NCI-H2029 (cell line): ENCODE measurements at places on chromosomes 2 and 18.

GRCh38 chr2:204298404-204298803, 246.9 kb upstream of the PARD3B start:
- DNase-seq, result no peak

GRCh38 chr2:144459937-144460336, 60.0 kb downstream of the ZEB2 start:
- DNase-seq, result no peak

GRCh38 chr2:173235947-173236803, 118.5 kb upstream of the CDCA7 start:
- DNase-seq, result no peak

DNA sequence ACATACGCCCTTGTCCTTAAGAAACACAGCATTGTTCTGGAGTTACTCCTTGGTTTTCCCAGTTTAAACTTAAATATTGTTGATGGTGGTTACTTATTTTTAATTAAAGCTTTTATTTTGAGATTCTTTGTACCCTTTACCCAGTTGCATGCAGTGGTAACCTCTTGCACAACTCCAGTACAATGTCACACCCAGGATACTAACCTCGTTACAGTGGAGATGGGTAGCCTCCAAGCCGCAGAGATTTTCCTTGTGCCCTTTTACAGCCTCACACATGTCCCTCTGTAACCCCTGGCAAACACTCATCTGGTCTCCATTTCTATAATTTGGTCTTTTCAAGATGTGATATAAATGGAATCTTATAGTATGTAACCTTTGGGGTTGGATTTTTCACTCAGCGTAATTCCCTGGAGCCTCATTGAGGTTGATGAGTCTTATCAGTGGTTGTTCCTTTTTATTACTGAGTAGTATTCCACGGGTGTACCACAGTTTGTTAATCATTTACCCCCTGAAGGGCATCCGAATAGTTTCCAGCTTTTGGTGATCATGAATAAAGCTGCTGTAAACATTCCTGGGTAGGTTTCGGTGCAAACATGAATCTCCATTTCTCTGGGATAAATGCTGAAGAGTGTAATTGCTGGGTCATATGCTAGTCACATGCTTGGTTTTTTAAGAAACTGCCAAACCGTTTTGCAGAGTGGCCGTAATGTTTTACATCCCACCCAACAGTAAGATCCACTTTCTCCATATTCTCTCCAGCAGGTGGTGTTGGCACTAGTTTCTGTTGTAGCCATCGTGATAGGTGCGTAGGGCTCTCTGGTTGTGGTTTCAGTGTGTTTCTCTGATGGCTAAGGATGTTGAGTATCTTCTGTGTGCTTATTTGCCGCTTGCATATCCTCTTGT, 68.6 kb downstream of the DGKD start:
- no peak for DNase-seq

DNA sequence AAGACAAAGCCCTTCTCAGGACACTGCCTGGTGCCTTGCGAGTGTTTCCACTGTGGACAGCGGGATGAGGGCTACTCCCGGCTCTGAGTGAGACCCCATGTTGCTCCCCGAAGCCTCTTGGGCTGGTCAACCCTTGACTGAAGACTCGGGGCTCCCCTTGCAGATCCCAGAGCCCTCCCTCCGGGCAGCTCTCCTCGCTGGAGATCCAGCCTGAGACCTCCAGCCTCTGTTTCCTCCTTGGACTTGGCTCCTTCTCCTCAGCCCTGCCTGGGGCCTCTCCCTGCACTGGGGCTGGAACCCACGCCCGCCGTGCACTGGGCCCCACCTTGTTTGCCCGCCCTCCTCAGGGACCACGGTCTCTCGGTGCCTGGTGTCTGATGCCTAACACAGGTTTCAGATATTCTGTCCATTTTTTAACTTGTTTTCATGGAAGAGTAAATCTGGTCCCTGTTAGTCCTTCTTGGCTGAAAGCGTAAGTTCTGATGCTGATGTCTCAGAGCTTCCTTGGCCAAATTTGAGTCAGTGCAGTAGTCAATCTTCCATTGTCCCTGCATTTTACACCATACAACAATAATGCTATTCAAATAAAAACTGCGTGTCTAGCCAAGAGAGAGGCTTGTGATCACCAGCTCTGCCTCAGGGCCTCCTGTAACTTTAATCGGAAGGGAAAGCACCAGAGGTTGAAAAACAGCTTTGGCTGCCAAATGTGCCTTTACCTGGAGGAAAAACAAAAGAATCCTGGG, 139.3 kb upstream of the CTDP1 start:
- DNase-seq, result no peak

GRCh38 chr18:9494778-9495331, 19.5 kb downstream of the RALBP1 start:
- DNase-seq, result no peak

GRCh38 chr18:58316396-58317342, 272.6 kb downstream of the NEDD4L start:
- DNase-seq, result no peak

- no peak for DNase-seq
Measured at GRCh38 chr2:234487356-234487755, 9.5 kb downstream of the ARL4C start.

GRCh38 chr2:129565551-129566109, 413.8 kb upstream of the RAB6C start:
- DNase-seq, result no peak

GRCh38 chr2:98496750-98497493, 52.3 kb downstream of the INPP4A start:
- DNase-seq, result no peak

- peak; percentile 52 for DNase-seq
Measured at GRCh38 chr2:130744287-130745117, 10.8 kb upstream of the AMER3 start.

- DNase-seq, result peak; percentile 66
Measured at GRCh38 chr2:176178038-176178756, 10.3 kb upstream of the HOXD1 start.

GRCh38 chr18:6521803-6522418, 107.2 kb upstream of the L3MBTL4 start:
- DNase-seq, result no peak

DNA sequence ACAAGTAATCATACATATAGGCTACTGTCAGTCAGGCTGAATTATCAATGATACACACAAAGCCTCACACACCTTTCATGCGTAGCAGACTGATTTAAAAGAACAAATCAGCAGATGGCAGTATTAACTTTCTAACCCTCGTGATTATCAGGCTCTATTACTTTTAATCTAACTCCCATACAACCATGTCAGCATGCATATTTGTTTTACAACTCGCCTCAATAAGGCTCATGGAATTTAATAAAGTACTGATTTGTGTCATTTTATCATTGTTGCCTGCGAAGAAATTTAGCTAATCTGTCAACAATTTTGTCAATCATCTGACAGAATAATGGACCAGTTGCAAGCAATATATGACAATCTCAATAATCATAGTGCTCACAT, 82.8 kb downstream of the SLC25A12 start:
- no peak for DNase-seq

DNA sequence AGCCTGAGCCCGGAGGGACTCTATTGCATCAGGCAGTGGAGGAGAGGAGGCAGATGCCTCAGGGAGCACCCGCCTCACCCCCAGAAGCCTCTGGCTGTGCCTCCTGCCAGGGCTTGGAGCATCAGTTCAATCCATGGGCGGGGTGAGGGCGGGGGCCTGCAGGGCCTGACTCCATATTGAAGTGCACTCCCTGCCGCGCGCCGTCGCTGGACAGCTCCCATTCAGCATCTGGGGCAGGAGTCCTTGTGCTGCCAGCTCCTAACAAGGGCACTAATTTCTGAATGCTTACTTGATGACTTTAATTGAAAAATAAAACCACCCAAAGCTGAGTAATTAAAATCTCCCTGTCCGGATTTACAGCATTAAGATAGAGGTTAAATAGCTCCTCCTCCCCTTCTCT, 23.8 kb downstream of the C1QL2 start:
- DNase-seq, result no peak

GRCh38 chr18:2104620-2105462, 466.5 kb downstream of the METTL4 start:
- DNase-seq, result no peak

GRCh38 chr2:23828986-23829385, 97.9 kb downstream of the ATAD2B start:
- no peak for DNase-seq

DNA sequence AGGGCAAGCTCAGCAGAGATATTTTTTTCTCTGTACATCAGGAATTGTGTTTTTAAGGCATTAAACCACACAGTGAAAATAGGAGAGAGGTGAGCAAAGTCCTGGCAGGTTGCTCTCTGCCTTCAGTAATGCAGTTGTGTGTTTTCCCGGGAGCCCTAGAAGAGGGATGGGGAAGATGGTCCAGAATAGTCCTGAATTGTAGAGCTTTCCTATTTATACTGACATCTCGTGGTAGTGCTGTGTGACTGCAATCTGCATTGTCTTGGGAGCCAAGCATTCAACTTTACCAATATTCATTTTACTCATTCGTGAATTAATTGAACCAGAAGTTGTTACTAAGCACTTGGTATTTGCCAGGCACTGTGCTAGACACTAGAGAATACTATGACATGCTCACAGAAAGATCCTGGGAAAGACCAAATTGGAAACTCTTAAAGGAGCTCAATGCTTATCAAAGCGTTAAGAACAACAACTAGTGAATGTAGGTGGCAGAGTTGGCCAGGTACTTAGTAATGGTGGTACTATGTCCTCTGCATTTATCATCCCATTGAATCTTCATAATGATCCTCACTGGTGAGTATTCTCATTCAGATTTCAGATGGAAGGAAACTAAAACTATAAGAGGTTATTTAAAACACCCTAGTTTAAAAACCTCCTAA, 214.6 kb downstream of the TRIB2 start:
- peak; percentile 29 for DNase-seq

- DNase-seq, result no peak
Measured at GRCh38 chr18:39627936-39628335, 2062.3 kb upstream of the CELF4 start.

DNA sequence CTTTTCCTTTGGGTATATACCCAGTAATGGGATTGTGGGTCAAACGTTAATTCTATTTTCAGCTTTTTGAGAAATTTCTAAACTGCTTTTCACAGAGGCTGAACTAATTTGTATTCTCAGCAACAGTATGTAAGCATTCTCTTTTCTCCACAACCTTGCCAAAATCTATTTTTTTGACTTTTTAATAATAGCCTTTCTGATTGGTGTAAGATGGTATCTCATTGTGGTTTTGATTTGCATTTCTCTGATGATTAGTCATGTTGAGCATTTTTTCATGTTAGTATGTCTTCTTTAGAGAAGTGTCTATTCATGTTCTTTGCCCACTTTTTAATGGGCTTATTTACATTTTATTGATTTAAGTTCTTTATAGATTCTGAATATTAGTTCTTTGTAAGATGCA, 145.5 kb downstream of the TRABD2A start:
- DNase-seq, result no peak

GRCh38 chr2:118665784-118666529, 181.5 kb downstream of the EN1 start:
- DNase-seq, result no peak

DNA sequence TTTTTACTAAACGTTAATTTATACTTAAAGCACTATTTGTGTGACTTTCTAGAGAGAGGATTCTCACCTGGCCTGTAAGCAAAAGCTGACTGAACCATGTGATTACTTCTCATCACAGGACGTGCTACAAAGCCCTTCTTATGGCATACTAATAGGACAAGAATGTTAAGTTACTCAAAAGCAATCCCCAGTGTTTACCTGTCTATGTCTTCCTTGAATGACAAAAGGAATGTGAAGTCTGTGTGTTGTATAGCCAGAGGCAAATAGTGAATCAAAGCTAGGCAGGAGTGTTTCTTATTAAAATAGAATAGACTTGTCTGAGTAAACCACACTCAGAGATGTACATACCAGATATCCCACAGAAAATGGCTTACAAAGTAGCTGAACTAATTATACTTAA, 1465.5 kb downstream of the SUCLG1 start:
- no peak for DNase-seq

- peak; percentile 15 for DNase-seq
Measured at GRCh38 chr2:28955467-28955866, 25.6 kb upstream of the TOGARAM2 start.

GRCh38 chr18:39661856-39662366, 2096.3 kb upstream of the CELF4 start:
- DNase-seq, result no peak

DNA sequence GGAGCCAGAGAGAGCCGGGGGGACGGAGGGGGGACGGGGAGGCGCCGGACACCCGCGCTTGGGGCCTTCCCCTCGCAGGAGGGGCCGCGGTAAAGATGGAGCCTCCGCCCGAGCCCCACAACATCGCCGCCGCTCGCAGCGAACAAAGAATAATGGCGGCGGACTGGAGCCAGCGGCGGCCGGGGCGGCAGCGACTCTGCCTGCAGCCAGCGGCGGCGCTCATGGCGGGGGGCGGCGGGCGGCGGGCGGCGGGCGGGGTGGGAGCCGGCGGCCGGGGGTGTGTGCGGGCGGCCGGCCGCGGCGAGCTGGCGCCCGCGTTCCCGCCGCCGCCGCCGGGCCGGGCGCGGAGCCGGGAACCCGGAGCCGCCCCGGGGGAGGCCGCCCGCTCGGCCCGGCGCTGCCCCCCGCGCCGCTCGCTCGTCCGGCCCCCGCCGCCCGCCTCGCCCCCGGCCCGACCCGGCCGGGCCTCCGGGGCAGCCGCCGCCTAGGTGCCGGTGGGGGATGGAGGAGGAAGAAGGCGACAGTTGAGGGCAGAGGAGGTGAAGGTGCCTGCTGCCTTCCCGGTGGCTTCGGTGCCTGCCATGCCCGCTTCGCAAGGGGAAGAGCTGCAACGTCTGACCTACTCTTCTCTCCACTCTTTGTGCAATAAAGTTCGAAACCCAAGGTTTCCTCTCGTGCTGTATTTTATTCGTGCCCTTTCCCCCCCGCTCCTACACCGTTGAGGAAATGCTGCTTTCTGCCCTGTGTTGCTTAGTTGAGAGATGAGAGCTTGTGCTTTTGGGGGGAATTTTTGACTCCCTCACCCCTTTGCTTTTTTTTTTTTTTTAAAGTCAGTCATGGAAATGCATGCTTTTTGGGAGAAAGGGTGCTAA, 634 bp downstream of the CREB1 start:
- DNase-seq, result peak; percentile 53

DNA sequence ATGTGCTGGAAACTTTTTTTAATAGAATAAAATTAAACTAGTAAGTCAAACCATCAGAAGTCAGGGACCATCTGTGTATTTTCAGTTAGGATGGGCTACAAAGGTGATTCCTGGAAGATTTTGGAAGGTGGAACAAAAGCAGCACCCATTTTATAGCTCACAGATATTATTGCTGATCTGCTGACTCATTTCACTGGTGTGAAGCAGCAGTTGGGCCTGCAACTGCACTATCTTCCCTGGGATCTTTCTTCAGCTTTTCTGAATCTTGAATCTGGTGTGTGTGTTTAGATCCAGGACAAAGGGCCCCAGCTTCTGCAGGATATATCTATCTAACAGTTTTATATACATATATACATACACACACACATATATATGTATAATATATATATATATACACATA, 35.6 kb upstream of the BCL11A start:
- no peak for DNase-seq

- no peak for DNase-seq
Measured at GRCh38 chr18:75314606-75315005, 104.0 kb downstream of the TSHZ1 start.
